ENCODE measurements at places on chromosomes 2 and 18. TPM values are rescaled to one million over a fixed set of nuclear protein-coding genes. Genes with fewer than 3 reads are reported as not detected.

Gene MAL
- 560 TPM for total RNA-seq

Gene DOK6
- total RNA-seq, result not detected

Gene MC5R
- total RNA-seq, result not detected

Gene HRH4
- not detected for total RNA-seq

Gene STAT4
- total RNA-seq, result 3.2 TPM

Gene LRRTM4
- not detected for total RNA-seq

Gene NETO1
- total RNA-seq, result not detected

Gene ZNF521
- 4.8 TPM for total RNA-seq

Gene MOB1A
- total RNA-seq, result 103 TPM

Gene APLF
- total RNA-seq, result 4.5 TPM

Gene TUBA3E
- not detected for total RNA-seq

Gene REL
- 17.0 TPM for total RNA-seq

Gene PCARE
- not detected for total RNA-seq

DNA sequence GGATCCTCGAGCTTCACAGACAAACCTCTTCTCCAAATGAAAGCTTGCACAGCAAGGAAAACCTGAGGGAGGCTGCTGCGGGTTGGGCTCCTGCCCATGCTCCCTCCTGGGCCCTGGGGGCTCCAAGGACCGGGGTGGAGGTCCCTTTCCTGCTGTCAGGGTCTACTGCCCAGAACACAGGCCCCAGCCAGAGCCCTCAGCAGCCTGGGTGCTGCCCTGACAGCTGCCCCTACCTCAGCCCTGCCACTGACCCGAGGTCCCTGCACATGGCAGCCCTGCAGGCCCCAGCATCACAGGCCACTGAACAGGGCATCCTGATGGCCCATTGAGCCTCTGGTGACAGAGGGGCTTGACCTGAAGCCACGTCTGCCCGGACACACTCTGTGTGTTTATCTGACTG, 41.0 kb downstream of the CROCC2 start:
- no peak for DNase-seq

- DNase-seq, result no peak
Measured at GRCh38 chr2:55879976-55880375, 43.6 kb downstream of the EFEMP1 start.

- no peak for DNase-seq
Measured at GRCh38 chr18:52333860-52334259, 6.1 kb upstream of the DCC start.

DNA sequence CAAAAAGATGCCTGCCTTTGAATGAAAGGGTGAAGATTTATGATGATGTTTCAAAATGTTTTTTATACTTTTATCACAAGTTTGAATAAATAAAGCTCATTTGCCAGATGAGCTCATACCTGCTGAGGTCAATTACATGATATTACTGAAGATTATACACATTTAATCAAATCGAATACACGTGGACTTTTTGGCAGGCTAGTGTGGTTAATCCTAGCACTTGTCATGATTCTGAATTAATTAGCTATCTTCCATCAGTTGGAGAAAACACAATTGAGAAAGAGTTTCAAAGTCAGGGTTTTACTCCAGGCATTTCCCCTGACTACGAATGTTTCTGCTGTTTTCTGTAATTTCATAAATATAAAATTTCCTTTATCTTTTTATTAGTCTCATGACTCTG, 54.4 kb downstream of the LRPPRC start:
- DNase-seq, result no peak

DNA sequence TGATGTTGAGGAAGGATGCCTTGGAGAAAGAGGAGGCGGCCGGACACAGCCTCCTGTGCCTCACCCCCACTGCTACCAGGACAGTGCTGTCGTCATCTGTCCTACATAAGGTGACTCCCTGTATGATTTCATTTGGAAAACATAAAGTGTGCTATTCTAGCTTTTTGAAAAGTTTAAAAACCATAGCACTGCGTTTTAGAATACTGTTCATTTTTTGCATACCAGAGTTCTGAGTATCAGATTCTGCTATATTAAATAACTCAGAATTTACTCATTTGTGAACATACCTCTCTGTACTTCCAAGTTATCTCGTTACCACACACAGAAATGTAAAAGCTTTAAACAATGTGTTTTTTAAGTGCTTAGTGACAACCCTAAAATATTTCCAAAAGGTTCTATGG, 302.9 kb downstream of the LRRTM1 start:
- no peak for DNase-seq

DNA sequence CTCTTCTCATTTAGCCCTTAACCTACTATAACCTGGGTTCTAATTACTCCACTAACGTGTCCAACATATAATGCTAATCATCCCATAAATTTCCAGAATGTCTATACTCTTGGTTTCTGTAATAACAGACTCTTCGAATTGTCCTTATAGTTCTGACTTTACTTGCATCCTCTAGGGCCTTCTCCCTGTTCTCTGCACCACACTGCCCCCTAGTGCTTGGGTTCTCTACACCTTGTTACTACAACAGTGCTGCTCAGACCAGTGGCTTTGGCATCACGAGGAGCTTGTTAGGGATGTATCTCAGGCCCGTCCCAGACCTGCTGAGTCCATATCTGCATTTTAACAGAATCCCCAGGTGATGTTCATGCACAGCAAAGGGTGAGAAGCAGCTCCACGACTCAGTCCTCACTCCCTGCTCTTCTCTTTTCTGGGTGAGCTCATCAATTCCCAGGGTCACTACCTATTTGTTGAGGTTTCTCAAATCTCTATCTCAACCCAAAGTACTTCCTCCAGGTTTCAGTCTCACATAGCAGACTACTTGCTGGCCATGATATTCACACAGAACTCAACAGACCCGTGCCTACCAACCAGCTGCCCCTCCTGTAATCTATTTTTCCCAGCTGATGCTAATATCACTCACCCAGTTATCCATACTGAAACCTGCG, 14.5 kb upstream of the DDX1 start:
- peak; percentile 36 for DNase-seq

DNA sequence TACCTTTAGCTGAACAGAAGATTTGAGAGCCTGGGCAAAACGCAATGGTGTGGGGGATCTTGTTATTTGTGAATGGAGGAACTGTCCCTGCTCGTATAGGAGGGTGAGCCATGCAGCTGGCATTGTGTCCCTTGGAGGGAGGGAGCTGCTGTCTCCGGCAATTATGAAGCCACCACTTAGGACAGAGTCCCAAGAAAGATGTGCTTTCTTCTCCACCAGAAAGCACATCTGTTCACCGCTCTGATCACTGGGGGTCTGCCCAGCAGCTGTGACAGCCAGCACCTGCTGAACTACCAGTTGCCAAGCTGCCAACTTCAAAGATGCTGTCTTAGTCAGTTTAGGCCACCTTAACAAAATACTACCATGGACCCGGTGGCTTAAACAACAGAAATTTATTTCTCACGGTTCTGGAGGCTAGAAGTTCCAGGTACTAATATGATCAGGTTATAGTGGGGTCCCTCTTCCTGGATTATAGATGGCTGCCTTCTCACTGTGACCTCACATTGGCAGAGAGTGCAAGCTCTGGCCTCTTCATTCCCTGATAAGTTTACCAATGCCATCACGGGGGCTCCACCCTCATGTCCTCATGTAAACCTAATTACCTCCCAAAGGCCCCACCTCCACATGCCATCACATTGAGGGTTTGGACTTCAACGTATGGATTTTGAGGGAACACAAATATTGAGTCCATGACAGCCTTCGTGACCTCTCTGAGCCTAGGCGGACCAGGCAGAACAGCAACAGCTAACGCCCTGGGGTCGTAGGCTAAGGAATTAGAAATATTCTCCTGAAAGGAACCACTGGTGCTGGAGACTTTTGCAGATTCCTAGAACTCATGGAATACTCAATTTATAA, 148.3 kb downstream of the RHBDD1 start:
- DNase-seq, result no peak

DNA sequence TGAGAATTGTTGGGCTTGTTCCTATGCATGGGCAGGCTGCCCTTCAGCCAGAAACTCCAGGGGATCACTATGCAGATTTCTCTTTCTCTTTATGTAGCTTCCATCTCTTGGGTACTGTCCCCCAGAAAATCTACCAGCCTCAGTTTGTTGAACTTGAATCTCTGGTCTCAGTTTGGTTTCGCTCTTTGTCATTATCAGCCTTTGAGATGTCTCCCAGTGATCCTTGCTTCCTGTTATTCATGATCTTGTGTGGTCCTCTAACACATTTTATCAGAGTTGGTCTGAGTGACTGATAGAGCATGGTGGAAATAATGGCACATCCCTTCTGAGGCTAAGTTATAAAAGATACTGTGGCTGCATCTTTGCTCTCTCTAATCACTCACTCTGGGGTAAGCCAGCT, 7.8 kb downstream of the TMEM87B start:
- DNase-seq, result no peak

DNA sequence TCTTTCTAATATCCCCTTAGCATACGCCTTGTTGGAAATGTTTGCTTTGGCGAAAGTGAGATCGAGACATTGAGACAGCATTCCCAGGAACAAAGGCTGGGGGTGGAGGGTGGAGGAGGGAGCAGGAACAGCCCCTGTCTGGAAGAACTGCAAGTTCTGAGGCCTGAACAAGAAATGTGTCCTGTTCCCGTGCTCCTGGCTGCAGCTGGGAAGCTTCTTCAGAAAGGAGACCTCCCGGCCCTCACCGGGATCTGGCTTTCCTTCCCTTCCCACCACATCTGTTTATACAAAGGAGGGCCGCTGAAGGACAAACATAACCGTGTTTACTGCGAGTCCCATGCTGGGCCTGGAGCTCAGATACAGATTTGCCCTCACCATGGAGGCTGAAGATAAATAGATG, 35.9 kb downstream of the AFF3 start:
- DNase-seq, result no peak

- no peak for DNase-seq
Measured at GRCh38 chr2:149122516-149122915, 84.0 kb downstream of the LYPD6B start.

GRCh38 chr2:233455006-233455405, 100.7 kb downstream of the DGKD start:
- no peak for DNase-seq

DNA sequence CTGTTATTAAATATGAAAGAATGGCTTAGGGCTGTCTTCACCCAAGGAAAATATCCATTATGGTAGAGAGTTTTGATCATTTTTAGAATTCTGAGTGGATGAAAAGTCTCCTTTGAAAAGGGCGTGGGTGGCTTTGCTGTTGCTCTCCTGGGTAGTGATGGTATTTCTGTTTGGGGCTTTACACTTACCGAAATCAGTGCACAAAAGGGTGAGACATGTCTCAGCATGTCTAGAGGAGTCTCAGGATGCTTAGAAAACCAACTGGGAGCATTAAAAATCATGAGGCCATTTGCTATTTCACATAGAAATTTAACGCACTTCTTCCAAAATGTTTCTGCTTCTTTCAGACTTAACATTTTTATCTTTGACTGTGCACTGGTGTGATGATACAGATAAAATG, 49.6 kb downstream of the ZCCHC2 start:
- DNase-seq, result no peak

GRCh38 chr18:23970161-23971096, 44.1 kb upstream of the TTC39C start:
- peak; percentile 13 for DNase-seq

GRCh38 chr2:239905884-239906654, 119.1 kb downstream of the NDUFA10 start:
- no peak for DNase-seq

DNA sequence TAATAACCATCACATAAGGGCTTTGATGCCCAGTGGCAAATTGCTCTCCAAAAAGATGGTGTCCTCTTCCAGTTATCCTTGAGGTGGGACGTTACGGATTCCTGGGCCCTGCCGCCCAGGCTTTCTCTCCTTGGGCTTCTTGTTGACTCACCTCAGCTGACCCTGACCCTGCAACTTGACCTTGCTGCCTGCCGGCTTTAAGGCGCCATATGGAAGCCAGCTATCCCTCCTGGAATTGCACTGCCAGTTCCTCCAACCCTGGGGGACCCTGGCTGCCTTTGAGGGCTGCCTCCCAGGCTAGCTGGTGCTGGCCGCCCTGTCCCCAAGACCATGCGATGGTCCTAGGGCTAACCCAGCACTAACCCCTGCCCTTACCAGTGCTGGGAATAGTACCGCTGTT, 28.3 kb upstream of the B3GNT7 start:
- no peak for DNase-seq

GRCh38 chr2:169086893-169087467, 17.6 kb downstream of the DHRS9 start:
- DNase-seq, result no peak

- no peak for DNase-seq
Measured at GRCh38 chr2:152127628-152128027, 28.8 kb upstream of the CACNB4 start.

DNA sequence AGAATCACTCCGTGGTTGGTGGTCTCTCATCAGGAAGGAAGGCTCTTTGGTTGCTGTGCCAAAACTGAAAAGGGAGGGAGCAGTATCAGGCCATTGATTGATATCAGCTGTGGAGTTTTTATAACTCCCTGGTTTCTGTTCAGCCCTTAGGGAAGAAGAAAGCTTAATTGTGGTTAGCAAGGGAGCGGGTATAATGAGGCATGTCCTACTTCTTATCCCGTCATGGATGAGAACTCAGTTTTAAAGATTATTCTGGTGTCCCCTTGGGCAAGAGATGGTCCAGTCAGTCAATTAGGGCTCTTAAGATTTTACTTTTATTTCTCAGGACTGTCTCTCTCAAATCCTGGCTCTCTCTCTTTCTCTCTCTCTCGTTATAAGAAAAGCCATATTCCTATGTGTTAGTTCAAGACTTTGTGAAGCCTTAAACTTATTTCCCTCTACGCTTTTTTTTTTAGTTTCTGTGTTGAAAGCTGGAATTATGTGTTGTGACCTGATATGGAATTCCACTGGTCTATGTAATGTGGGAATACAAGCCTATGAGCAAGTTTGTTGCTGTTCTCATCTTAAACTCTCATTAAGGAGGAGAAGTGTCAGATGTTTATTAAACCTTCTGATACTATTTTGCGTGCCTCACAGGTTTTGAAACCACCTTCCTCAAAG, 514.0 kb upstream of the CDH2 start:
- DNase-seq, result no peak

DNA sequence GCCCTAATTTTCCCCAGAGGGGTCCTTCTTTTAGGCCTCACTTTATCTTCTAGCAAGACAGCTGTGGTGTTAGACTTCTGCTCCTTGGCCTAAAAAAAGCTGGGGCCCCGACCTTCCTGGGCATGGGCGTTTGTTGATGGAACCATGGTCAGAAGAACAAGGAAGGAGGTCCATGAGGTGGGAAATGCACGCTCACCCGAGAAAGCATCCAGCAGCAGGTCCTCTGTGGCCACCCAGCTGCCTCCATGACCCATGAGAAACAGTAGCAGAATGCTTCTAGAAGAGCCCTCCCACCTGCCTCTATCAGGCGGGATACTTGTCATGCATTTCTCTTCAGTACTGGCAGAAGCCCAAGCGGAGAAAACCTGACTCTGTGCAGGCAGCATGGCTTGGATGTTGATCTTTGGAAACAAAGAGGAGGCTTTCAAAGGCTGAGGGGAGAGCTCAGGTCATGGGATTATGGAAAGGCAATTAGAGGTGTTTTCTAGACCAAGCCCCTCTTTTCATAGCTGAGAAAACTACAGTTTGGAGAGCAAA, 249.1 kb downstream of the FAM210A start:
- DNase-seq, result no peak

- no peak for DNase-seq
Measured at GRCh38 chr2:133841900-133842299, 273.6 kb upstream of the NCKAP5 start.

- DNase-seq, result no peak
Measured at GRCh38 chr2:18924886-18925285, 335.5 kb upstream of the NT5C1B start.

- DNase-seq, result no peak
Measured at GRCh38 chr18:73663581-73663980, 484.1 kb downstream of the FBXO15 start.

- no peak for DNase-seq
Measured at GRCh38 chr2:58740426-58740825, 499.3 kb upstream of the FANCL start.

All from esophagus squamous epithelium (tissue), 5 donors.